Hepatocyte (in vitro differentiated cells): ENCODE measurements at places on chromosomes 2 and 18. TPM values are rescaled to one million over a fixed set of nuclear protein-coding genes. Genes with fewer than 3 reads are reported as not detected.

- no peak for DNase-seq
Measured at GRCh38 chr2:146129231-146129630, 1609.3 kb upstream of the ZEB2 start.

DNA sequence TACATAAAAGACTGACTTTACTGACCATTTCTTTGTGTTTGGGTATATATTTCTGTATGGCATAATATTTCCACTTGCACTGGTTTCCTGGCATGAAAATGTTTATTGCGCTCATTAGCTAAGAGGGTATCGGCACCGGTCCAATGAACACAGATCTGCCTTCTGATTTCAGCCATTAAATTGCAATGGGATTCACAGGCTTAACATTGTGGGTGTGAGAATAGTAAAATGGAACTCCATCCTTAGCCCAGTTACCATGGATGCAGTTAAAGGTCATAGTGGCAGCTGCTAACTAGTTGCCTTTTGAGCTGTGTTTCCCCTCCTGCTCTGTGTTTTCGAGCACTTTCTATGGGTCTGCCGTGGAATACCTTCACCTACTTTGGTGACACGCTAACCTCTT is 352.6 kb upstream of the POU3F3 start:
- no peak for DNase-seq

Gene MLPH
- total RNA-seq = 10.0 and 12.3 TPM in 2 replicates

Gene SLC5A7
- 0.03 TPM in 1 of 2 replicates, not detected in the other for total RNA-seq
